ENCODE measurements at places on chromosomes 1 and 21.
A peak's percentile ranks its signal among the peaks of the same experiment; 100 is the strongest.

GRCh38 chr1:43453442-43454269 lies at the start of gene HYI:
HYI (minus strand) TSS chr1:43453931; CDS start chr1:43453793, 138 bp downstream.
- DNase-seq: peak; percentile 89

DNA sequence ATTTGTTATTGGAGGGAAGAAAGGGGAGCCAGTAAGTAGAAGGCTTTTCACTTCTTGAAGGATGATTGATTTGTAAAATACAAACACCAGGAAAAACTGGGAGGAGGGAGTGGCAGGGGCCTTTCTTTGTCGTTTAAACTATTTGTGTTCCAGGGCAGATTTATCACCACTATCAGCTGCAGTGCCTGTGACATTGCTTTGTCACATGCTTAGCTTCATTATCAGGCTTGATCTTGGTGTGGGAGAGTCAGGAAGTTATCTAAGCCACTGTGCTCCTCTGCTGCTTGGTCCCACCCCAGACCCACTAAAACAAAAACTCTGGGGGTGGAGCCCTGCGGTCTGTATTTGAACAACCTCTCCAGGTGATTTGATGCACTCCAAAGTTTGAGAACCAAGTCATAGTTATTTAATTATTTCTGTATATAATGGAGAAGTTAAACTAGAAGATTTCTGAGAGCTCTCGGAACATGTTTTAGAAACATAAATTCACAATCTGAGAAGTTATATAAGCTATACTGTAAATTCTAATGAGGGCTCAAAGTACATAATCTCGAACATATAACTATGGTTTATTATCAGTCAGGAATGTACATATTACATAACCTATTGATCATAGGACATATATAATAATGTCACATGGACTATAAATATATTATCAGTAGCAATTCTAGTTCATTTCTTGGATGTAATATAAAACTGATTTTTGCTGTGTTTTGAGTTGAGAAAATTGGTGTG lies 87.9 kb downstream of the CDC14A start:
- DNase-seq: no peak

DNA sequence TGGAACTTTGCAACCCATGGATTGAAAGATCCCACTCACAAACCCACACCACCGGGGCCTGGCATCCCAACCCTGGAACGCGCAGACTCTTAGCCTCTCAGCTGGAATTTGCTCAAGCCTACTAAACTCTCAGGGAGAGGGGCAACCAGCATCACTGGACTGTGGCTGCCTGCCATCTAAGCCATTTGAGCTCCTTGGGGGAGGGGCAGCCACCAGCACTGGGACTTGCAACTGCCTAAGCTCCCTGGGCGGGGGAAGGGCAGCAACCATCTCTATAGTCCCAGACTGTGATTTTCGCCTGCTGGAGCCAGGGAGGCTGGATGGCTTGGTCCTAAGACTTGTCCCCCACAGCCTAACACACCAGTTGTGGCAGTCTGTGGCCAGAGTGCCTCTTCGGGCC lies 122.3 kb downstream of the SNX7 start:
- no peak for DNase-seq

DNA sequence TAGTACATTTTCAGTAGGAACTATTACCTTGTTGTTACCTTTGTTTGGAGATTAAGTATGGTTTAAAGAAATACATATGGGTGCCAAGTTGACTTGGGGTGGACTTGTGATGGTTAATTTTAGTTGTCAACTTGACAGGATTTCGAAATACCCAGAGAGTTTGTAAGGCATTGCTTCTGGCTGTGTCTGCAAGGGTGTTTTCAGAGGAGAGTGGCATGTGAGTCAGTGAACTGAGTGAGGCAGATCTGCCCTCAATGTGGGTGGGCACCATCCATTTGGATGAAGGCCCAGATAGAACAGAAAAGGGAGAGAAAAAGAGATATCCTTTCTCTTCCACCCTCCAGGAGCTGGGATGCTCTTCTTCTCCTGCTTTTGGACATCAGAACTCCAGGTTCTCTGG lies 315.5 kb downstream of the GPATCH2 start:
- no peak for DNase-seq

- DNase-seq: no peak
These were observed 25.0 kb downstream of the CAPN2 start for GRCh38 chr1:223737342-223737741.

GRCh38 chr1:6850537-6850936 lies 65.3 kb downstream of the CAMTA1 start:
- DNase-seq: no peak

GRCh38 chr1:47796626-47797025 lies 200.6 kb downstream of the TRABD2B start:
- DNase-seq: no peak

GRCh38 chr1:30514945-30515344 lies 208.4 kb downstream of the MATN1 start:
- no peak for DNase-seq

DNA sequence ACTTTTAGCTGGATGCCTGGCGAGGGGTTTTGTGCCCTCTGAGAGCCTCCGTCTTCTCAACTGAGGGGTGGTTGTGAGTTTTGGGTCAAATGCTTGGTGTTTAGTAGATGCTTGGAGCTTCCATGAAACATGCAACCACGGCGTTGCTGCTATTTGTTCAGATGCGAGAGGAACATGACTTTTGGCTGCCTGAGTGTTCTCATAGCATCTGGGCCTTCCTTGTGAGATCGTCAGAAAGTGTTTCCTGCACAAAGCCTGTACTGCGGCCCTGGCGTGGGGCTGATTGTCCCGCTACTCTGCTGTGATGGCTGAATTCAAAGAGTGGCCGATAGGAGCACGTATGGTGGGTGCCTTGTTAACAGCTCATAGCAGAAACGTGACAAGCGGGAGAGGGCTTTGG lies 69.8 kb upstream of the FAM3B start:
- no peak for DNase-seq

- DNase-seq: no peak
These were observed 161.3 kb upstream of the KCNJ6 start for GRCh38 chr21:38077569-38077968.

DNA sequence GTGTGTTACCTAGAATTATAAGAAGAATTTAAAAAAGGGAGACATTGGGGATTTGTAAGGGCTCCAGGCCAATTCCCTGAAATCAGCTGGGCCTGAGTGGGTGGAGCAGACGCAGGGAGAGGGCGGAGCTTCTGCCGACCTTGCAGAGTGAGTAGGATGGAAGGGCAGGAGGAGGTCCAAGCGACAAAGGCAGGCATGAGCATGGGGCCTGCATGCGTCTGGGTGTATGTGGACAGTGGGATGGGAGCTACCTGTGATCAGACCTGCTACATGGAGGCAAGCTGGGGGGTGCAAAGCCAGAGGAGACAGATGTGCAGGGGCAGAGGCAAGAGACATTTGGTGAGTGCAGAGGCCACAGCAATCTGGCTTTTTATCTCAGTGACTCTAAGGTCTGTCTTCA lies 105.3 kb upstream of the OLIG2 start:
- no peak for DNase-seq

DNA sequence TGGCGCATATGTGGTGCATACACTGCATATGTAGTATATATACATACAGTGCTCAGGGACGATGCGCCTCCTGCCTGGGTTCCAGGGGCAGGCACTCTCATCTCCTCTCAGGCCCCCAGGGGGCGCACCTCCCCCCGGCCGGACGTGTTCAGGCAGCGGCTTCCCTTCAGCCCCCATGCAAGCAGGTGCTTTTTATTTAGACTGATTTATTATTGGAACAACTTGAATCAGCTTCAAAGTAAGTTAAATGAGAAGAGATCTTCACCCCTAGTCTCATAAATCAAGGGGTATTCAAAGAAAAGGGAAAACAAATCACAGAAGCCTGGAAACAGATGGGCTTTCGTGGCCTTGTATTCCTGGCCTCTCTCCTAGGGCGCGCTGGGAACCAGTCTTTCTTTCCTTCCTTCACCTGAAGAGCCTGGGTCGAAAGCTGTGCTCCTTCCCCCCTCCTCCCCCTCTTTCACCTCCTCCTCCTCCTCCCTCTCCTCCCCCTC lies 64.6 kb downstream of the UBIAD1 start:
- peak; percentile 40 for DNase-seq

GRCh38 chr1:208219098-208219658 lies 25.0 kb downstream of the PLXNA2 start:
- no peak for DNase-seq

- DNase-seq: no peak
These were observed 21.6 kb upstream of the KCNA2 start for GRCh38 chr1:110627764-110628163.

GRCh38 chr1:167983797-167984420 lies 47.0 kb upstream of the MPC2 start:
- DNase-seq: no peak

DNA sequence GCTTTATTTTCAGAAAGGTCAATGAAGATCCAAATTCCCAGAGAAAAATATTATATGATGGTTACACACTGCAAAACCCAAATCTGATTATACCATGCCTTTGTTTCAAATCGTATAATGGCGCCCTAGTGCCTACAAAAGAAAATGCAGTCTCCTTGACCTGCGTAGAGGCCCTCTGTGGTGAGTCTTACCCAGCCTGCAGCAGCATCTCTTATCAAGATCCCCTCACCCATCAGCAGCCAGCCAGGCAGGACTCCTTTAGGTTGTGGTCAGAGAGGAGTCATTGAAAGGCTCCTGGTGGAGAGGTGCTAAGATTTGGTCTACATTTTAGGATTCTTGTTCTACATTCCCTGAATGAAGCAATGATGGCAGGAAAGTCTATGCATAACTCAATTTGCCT lies 23.7 kb upstream of the DAB1 start:
- DNase-seq: no peak

DNA sequence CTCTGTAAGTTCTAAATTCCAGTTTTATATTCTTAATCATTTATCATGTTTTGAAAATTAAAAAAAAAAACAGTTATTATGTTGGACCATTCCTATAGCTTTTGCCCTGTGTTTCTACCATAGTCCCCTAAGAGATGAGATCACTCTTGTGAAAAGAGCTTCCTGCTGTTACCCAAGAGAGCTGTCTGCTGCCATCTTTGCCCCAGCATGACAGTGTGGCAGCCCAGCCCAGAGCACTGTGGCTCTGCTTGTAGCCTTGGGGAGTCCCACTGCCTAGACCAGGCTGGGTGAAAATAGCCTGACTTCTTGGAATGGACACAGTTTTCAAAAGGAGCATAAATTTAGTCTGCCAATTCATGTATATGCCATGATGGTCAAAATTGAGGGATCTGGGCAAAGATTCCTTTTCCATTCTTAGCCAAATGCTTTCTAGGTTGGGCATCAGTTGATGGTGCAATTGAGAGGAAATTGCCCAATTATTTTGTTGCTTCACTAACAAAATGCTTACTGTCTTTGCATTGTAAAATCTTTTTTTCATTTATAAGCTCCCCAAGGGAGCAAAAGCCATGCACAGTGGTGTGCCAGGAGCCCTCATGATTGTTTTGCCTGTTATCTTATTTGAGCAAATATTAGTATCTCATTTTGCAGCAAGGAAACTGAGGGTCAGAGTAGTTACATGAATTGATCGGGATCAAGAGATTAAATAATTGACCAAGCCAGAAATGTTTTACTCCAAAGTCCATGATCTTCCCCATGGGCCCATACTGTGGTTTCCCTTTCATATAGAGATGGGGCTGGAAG lies 72.8 kb downstream of the ETS2 start:
- no peak for DNase-seq

DNA sequence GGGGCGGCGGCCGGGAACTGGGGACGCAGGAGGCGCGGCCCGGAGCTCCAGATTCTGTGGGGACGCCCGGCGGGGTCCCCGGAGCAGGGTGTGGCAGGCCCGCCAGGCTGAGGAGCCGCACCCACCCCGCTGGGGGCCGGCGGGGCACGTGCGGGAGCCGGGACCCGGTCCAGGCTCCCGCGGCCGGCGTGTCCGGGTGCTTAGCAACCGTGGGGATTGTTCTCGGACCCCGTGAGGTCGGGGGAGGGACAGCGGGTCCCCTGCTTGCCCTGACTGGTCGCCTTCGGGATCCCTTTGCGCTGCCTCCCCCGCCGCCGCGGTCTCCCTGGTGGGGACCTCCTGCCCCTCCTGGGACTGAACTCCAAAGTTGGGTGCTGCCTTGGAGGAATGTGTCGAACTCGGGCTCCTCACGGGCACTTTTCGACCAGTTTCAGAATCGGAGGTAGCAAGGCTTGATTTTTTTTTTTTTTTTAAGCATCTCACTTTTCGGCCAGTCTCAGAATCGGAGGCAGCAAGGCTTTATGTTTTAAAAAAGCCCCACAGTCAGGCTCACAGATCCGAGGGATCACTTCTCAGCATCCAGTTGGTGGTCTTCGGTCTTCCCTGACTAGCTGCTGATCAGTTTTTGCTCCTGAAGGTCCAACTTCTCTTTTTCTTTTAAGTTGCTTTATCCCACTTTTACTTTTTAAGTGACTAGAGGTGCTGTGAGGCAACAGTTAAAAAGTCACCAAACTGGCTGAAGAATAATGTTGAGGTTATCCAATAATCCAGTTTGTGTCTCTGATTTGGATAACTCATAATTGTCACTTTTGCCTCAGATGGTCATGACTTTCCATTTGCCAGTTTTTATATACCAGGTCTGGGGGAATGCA lies 648 bp downstream of the FAM76A start:
- DNase-seq: peak; percentile 58

GRCh38 chr21:38756746-38757145 lies 49.0 kb upstream of the ETS2 start:
- peak; percentile 40 for DNase-seq

- DNase-seq: no peak
These were observed 7.1 kb upstream of the DDX59 start for GRCh38 chr1:200676829-200677228.

DNA sequence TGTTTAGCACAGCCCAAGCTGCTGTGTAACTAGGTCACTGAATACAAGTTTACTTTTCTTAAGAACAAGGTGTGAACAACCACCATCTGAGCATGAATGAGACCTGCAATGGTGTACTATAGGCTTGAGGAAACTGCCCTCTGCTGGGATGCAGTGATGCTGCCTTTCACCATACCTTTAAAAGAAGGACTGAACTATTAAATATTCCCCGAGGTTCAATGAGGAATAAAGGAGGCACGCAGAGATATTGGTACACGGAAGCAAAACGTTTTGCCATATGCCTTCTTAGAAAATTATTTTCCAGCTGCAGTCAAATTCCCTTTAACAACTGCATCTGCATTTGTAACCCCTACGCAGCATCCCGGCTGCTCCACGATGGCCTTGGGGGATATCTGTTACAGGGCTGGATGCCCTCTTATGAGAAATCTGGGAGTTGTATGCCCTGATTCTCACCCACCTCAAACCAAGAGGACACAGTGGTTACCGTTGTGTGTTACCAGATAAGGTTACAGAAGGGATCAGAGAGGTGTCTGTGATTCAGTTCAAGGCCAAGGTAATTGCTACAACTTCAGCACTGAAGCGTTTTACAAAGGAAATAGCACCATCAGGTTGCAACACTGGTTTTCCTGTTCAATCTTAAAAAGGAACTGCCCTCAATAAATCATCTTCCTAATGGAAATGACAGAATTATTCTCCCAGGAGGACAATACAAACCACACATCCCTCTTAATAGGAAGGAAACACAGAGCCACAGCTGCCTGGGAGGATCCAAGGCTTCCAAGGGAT lies 470.5 kb downstream of the LTN1 start:
- peak; percentile 20 for DNase-seq
